Ovary (tissue), 10 donors: ENCODE measurements at places on chromosomes 2 and 18. TPM values are rescaled to one million over a fixed set of nuclear protein-coding genes. Genes with fewer than 3 reads are reported as not detected.

DNA sequence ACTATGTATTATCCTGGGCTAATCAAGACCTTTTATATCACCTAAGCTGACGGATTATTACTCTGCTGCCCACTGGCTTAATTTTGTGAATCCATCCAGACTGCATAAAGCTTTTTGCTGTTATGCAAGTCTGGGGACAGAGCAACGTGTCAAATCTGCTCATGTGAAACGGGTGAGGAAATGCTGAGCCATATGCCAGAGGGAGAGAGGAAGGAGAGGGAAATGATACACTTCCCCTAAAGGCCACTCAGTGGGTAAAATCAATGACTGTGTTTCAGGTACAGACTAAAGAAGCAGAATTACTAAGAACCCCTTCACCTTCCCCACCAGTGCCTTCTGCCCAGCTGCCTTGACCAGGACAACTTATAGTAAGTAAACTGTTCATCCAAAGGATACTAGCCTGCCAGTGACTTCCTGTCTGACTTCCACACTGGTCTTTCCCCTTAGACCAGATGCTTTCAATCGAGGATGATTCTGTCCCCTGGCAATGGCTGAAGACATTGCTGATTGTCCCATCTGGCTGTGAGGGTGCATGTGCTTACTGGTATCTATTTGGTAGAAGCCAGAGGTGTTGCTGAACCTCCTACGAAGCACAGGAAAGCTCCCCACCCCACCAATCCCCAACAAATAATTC lies 43.0 kb downstream of the STAT1 start:
- no peak overlapping the region for H3K27ac ChIP-seq
- H3K36me3 ChIP-seq: no peaks in the 10 kb centered on the region
- no peaks in the 10 kb centered on the region for H3K27me3 ChIP-seq
- H3K4me3 ChIP-seq: no peak overlapping the region
- no peak for DNase-seq

DNA sequence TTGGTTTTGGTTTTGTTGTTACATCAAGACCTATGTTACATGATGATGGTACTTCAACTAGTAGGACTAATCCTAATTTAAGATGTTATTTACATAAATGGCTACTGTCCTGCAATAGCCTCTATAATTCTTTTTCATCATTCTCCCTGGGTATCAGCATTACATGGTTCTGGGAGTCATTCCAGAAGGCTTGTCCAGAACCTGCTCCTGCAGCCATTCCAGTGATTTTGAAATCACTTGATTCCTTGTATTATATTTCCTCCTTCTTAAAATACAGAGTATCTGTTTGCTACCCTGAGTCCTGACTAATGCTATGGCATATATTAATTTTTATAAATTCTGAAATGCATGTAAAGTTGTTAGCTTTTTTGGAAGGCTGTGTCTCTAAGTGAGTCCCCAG lies 400.5 kb upstream of the MEIS1 start:
- H3K27ac ChIP-seq: no peak overlapping the region
- H3K4me1 ChIP-seq: no peaks in the 10 kb centered on the region
- no peaks in the 10 kb centered on the region for H3K27me3 ChIP-seq
- H3K4me3 ChIP-seq: no peak overlapping the region
- H3K36me3 ChIP-seq: no peaks in the 10 kb centered on the region
- DNase-seq: no peak

SERPINB10 gene
- not detected for total RNA-seq

CROCC2 gene
- 1.6 TPM for total RNA-seq

GRCh38 chr2:215692387-215693079 lies 256.7 kb upstream of the FN1 start:
- H3K36me3 ChIP-seq: no peaks in the 10 kb centered on the region
- no peak for DNase-seq
- no peak overlapping the region for H3K4me3 ChIP-seq
- H3K27me3 ChIP-seq: no peaks in the 10 kb centered on the region

DNA sequence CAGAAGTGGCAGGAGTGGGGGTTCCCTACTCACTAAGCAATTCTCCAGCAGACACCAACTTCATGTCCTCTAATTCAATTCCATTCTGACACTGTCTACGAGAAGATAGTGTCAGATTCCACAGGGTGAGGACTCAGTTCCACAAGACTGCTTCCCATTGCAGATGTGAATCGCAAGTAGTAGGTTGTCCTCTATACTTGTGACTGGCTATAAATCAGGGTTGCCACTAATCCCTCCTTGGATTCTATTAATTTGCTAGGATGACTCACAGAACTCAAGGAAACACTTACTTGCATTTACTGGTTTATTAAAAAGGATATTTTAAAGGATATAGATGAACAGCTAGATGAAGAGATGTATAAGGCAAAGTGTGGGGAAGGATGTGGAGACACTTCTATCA lies 184.1 kb upstream of the ACVR2A start:
- H3K27me3 ChIP-seq: no peaks in the 10 kb centered on the region
- H3K27ac ChIP-seq: no peak overlapping the region
- H3K36me3 ChIP-seq: no peaks in the 10 kb centered on the region
- no peak overlapping the region for H3K4me3 ChIP-seq

ANKRD23 gene
- 14.1 TPM for total RNA-seq

- H3K27ac ChIP-seq: no peak overlapping the region
- no peaks in the 10 kb centered on the region for H3K27me3 ChIP-seq
- H3K36me3 ChIP-seq: no peaks in the 10 kb centered on the region
- DNase-seq: no peak
Observed at GRCh38 chr2:349390-349789, 61.5 kb upstream of the ALKAL2 start.

GRCh38 chr18:79795446-79795845 lies 2.3 kb upstream of the KCNG2 start:
- H3K27ac ChIP-seq: no peak overlapping the region
- H3K4me1 ChIP-seq: no peaks in the 10 kb centered on the region
- H3K36me3 ChIP-seq: no peaks in the 10 kb centered on the region
- no peaks in the 10 kb centered on the region for H3K27me3 ChIP-seq

DNA sequence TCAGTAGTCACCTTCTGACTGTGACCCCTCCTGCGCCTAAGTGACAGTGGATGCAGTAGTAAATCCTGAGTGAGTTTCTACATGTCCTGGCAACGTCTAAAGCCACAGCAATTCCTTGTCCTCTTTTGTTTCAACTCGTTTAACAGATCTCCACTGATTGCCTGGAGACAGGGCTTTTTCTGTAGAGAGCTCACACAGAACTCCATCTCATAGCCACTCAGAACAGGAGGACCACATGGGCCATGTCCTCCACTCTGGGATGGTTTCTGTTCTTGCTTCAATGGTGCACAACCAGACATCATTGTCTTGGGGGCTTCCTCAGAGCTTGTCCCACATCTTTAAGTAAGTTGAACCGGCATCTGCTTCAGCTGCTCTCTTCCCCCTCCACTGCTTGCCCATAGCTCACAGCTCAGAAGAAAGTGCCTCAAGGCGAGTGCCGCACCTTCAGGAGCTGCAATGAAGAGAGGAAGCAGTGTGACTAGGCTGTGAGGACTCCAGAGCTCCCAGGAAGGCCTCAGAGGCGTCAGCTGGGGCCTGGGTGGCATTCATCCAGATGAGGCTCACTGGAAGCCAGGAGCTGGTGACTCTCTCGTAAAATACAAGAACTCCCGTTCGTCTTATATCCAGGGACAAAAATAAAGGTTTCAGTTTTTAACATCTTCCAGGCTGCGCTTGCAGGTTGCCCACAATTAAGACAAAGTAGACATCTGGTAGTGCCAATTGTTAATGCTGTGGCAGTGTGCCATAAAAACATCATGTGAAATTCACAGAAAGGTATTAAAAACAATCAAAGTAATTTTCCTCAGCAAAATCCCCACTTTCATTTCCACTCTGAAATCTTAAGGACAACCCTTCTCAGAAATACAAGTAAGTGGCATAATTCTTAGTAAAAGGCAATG lies 37.3 kb downstream of the ST3GAL5 start:
- peaks cover 3% of the 10 kb centered on the region for H3K4me1 ChIP-seq
- H3K27me3 ChIP-seq: no peaks in the 10 kb centered on the region
- no peak overlapping the region for H3K27ac ChIP-seq
- no peak overlapping the region for H3K4me3 ChIP-seq
- H3K36me3 ChIP-seq: no peaks in the 10 kb centered on the region

DNA sequence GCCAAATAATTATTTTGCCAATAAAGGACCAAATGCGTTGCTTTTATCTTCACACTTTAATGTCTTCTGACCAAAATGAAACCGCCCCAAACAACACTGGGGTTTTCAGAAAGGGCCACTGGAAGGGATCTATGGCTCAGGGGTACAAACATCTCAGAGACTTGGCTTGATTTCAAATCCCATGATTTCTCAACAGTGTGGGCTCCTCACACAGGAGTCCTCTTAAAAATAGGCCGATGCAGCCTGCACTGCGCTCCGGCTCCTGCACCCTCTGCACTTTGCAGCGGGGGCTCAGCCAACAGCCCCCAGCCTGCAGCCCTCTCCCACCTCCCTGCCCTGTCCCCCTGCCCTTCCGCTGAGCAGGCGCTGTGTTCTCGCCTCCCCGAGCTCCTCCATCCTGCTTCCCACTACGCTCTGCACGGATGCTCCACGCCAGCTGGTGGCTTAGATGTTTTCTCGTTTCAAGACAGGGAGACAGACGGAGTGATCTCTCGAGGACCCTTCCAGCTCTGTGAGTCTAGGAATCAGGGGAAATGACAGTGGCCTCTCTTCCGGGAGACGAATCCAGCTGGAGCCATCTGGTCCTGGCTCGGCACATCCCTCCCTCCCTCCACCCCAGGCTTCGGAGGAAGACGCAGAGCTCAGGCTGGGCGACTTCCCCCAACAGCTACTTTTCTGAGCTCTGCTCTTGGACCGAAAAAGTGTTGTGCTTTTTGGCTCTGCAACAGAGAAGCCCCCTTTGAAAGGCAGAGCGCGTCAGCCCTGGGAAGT lies 71.4 kb downstream of the KCNF1 start:
- H3K4me3 ChIP-seq: no peak overlapping the region
- no peaks in the 10 kb centered on the region for H3K4me1 ChIP-seq
- no peaks in the 10 kb centered on the region for H3K36me3 ChIP-seq
- DNase-seq: no peak
- no peaks in the 10 kb centered on the region for H3K27me3 ChIP-seq
- no peak overlapping the region for H3K27ac ChIP-seq

GRCh38 chr18:5510135-5510846 lies 33.5 kb downstream of the EPB41L3 start:
- no peak overlapping the region for H3K4me3 ChIP-seq
- H3K27me3 ChIP-seq: no peaks in the 10 kb centered on the region
- DNase-seq: no peak
- no peak overlapping the region for H3K27ac ChIP-seq
- H3K36me3 ChIP-seq: no peaks in the 10 kb centered on the region

CCDC138 gene
- 6.8 TPM for total RNA-seq

DNA sequence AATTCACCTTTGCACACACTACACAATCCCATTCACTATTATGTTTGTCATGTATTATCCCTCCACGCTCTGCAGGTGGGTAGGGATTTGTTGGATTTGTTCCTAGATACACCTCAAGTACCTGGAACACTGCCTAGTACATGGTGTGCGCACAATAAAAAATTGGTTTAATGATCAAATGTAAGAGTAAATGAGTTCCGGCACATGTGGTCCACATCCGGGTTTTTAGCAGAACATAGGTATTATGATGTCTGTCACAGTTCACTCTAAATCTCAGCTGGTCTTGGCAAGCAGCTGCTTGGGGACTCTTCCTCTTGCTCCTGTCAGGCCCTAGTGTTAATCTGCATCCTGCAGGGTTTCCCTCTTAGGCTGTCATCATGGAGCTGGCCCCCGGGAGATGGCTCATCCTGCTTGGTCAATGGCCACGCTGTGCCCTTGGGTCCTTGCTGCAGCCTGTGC lies 21.8 kb upstream of the IL1R1 start:
- no peak overlapping the region for H3K4me3 ChIP-seq
- no peaks in the 10 kb centered on the region for H3K27me3 ChIP-seq
- peaks cover 2% of the 10 kb centered on the region for H3K4me1 ChIP-seq
- H3K36me3 ChIP-seq: no peaks in the 10 kb centered on the region
- H3K27ac ChIP-seq: no peak overlapping the region
